Naive thymus-derived CD8-positive, alpha-beta T cell (primary cell): ENCODE measurements at places on chromosomes 7 and 10. TPM values are rescaled to one million over a fixed set of nuclear protein-coding genes. Genes with fewer than 3 reads are reported as not detected.
A peak's percentile ranks its signal among the peaks of the same experiment; 100 is the strongest.

GRCh38 chr7:147775516-147776284 lies 814.9 kb upstream of the C7orf33 start:
- no peak overlapping the region for H3K27ac ChIP-seq
- no peak for DNase-seq
- no peaks in the 10 kb centered on the region for H3K27me3 ChIP-seq
- H3K36me3 ChIP-seq, result no peaks in the 10 kb centered on the region
- no peak overlapping the region for H3K4me3 ChIP-seq
- no peaks in the 10 kb centered on the region for H3K4me1 ChIP-seq

DNA sequence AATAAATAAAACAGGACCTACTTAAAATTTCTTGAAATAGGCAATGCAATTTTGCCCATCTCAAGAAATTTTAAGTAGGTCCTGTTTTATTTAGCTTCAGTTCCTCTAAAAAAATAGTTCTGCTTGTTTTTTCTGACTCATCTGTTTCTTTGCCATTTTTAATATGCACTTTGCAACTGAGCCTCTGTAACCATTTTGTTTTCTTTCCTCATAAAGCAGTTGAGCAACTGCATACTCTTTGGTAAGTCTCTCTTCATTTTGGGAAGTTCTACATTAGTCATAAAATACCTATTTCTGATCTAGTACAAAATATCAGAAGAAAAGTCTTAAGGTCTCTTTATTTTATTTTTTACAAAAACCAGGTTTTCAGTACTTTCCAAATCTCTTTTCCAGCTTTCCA lies 18.0 kb downstream of the TAS2R40 start:
- DNase-seq, result no peak
- H3K27me3 ChIP-seq, result no peaks in the 10 kb centered on the region
- no peak overlapping the region for H3K27ac ChIP-seq
- no peak overlapping the region for H3K4me3 ChIP-seq
- no peaks in the 10 kb centered on the region for H3K36me3 ChIP-seq
- H3K4me1 ChIP-seq, result peaks cover 8% of the 10 kb centered on the region

- DNase-seq, result no peak
- no peaks in the 10 kb centered on the region for H3K27me3 ChIP-seq
- peaks cover 28% of the 10 kb centered on the region for H3K36me3 ChIP-seq
- peaks cover 2% of the 10 kb centered on the region for H3K4me1 ChIP-seq
- H3K27ac ChIP-seq, result no peak overlapping the region
- H3K4me3 ChIP-seq, result no peak overlapping the region
Measured at GRCh38 chr10:102593074-102593803, 51.0 kb upstream of the TRIM8 start.

DNA sequence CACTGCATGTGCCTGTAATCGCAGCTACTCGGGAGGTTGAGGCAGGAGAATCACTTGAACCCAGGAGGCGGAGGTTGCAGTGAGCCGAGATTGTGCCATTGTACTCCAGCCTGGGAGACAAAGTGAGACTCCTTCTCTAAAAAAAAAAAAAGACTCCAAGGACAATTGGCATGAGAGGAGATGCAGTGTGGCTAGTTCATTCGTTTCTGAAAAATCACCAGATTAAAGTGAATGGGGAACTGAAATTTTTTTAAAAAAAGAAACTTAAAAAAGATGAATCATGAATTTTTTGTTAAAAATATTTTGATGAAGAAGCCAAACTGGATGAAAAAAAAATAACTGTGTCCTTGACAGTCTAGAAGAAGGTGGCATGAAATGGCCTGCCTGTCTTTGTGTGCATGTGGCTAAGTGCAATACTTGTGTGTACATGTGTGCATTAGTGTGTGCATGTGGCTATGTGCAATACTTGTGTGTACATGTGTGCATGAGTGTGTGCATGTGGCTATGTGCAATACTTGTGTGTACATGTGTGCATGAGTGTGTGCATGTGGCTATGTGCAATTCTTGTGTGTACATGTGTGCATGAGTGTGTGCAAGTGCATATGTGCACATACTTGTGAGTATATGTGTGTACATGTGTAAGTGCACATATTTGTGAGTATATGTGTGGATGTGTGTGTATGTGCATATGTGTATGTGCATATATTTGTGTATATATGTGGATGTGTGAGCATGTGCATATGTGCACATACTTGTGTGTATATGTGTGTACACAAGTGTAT lies 391.7 kb upstream of the KLF6 start:
- H3K4me3 ChIP-seq, result no peak overlapping the region
- no peak overlapping the region for H3K27ac ChIP-seq
- H3K27me3 ChIP-seq, result peaks cover 5% of the 10 kb centered on the region
- no peak for DNase-seq
- H3K4me1 ChIP-seq, result peaks cover 7% of the 10 kb centered on the region
- peaks cover 4% of the 10 kb centered on the region for H3K36me3 ChIP-seq

The SEMA3C gene
- total RNA-seq, result not detected

- H3K4me1 ChIP-seq, result peaks cover 48% of the 10 kb centered on the region
- no peak overlapping the region for H3K4me3 ChIP-seq
- peaks cover 5% of the 10 kb centered on the region for H3K27me3 ChIP-seq
- no peak for DNase-seq
- peaks cover 11% of the 10 kb centered on the region for H3K36me3 ChIP-seq
Measured at GRCh38 chr7:39608278-39608677, 15.1 kb upstream of the RALA start.

GRCh38 chr10:7161484-7162250 lies 249.2 kb downstream of the SFMBT2 start:
- H3K4me1 ChIP-seq, result peaks cover 37% of the 10 kb centered on the region
- peaks cover 3% of the 10 kb centered on the region for H3K36me3 ChIP-seq
- no peaks in the 10 kb centered on the region for H3K27me3 ChIP-seq
- DNase-seq, result no peak
- H3K4me3 ChIP-seq, result no peak overlapping the region
- peak overlapping the region; percentile 47 for H3K27ac ChIP-seq

- DNase-seq, result no peak
- H3K27ac ChIP-seq, result no peak overlapping the region
- no peak overlapping the region for H3K4me3 ChIP-seq
- H3K27me3 ChIP-seq, result peaks cover 6% of the 10 kb centered on the region
- H3K4me1 ChIP-seq, result peaks cover 1% of the 10 kb centered on the region
- no peaks in the 10 kb centered on the region for H3K36me3 ChIP-seq
Measured at GRCh38 chr10:43082746-43083145, 5.9 kb downstream of the RET start.

DNA sequence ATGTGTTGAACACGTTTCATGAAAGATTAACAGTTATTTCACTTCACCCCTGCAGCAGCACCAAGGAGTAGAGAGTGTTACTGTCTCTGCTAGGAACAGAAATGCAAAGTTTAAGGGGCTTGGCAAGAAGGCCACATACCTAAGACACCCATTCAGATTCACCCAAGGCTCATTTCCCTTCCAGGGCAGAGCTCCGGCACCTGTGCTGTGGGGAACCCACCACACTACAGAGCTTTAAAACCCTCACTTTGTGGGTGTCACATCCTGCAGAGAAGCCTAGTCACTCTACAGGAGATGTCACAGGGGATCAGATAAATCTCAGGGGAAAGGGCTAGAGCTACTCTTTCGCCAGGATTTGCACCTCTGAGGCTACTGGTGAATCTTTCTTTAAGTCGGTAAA lies 176.1 kb upstream of the KLF6 start:
- H3K27ac ChIP-seq, result peak overlapping the region; percentile 77
- H3K4me1 ChIP-seq, result peaks cover 20% of the 10 kb centered on the region
- no peak for DNase-seq
- H3K36me3 ChIP-seq, result no peaks in the 10 kb centered on the region

The CLCN1 gene
- not detected for total RNA-seq

DNA sequence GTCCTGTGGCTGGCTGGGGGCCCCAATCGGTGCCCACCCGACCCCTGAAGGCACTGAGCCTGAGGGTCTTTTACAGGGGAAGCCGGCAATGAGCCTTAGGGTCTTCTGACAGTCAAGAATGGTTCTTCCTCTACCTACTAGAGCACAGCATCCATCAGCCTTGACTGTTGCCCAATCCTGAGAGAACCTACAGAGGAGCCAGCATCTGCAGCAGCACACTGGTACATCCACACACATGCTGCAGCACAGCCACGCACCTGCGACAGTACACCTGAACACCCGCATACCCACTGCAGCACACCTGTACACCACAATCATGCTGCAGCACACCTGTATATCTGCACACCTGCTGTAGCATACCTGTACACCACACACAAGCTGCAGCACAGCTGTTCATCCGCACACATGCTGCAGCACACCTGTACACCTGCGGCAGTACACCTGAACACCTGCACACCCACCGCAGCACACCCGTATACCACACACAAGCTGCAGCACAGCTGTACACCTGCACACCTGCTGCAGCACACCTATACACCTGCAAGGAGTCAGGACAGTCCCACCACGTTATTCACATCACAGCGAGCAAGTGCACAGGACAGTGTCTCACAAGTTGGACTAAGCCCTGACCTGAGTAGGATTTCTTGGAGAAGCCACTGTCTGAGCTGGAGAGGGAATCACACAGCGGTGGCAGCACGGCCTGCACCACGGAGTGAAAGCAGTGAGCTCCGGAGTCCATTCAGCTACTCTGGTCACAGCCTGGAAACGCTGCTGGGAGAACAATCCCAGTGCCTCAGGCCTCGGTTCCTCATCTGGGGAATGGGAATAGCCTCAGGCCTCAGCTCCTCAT lies 56.4 kb downstream of the VIPR2 start:
- no peak overlapping the region for H3K4me3 ChIP-seq
- DNase-seq, result no peak
- H3K27me3 ChIP-seq, result no peaks in the 10 kb centered on the region
- no peak overlapping the region for H3K27ac ChIP-seq
- peaks cover 3% of the 10 kb centered on the region for H3K4me1 ChIP-seq

DNA sequence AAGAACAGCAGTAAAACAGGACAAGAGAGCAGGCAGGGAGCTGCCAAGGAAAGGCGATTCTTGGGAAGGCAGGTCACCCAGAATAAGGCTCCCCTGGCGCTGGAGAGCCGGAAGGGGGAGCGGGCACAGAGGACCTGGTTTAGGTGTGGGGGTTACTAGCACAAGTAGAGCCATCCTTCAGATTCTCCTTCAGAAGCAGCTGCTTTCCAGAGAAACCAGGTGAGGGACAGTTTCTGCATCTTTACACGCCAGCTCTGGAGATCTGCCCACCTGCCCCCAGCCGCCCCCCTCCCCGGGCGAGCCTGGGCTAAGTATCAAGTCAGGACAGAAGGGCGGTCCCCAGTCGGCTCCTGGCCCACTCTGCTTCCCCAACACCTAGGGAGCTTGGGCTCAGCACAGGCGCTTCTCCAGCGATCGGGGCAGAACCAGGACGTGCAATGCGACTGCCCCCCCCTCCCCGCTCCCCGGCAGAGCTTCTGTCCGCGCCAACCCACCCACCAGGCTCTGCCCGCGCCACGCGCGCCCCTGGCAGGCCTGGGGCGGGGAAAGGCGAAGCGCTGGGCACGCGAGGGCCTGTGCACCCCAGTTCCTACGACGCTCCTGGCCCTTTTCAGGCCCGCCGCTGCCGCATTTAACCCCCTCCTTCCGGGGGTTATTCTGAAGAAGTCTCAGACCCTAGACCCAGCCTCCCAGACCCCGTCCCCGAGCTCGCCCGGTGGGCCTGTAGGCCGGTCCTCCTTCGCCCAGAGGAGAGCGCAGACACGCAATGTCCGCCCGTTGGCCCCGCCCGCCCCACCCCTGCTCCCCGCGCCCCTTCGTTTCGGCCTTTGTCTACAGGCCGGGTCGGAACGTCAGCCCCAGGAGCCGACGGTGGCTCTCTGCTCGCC lies 4.4 kb upstream of the EN2 start:
- H3K4me1 ChIP-seq, result peaks cover 43% of the 10 kb centered on the region
- no peak overlapping the region for H3K4me3 ChIP-seq
- H3K27me3 ChIP-seq, result peaks cover 40% of the 10 kb centered on the region
- no peak for DNase-seq

- no peaks in the 10 kb centered on the region for H3K36me3 ChIP-seq
- H3K4me3 ChIP-seq, result no peak overlapping the region
- no peak for DNase-seq
Measured at GRCh38 chr10:59006511-59007306, 169.7 kb upstream of the PHYHIPL start.

The FEZF1 gene
- total RNA-seq, result not detected

DNA sequence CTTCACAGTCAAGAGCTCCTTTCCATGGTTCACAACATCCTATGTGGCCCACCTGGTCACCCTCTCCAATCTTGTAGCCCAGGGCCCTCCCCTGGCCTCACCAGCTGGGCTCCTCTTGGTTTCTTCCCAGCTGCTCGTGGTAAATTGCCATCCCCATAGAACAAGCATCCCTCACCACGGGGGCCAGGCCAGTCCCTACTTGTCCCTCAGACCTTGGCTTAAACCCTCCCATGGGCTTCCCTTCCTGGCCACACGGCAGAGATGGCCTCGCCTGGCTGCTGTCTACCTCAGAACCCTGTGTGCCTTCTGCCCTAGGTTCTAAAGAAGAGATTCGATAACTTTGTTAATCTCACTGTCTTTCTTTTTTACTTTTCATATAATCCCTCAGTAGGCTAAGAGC lies 153.3 kb upstream of the TCERG1L start:
- H3K4me3 ChIP-seq, result no peak overlapping the region
- H3K4me1 ChIP-seq, result no peaks in the 10 kb centered on the region
- DNase-seq, result no peak
- no peaks in the 10 kb centered on the region for H3K36me3 ChIP-seq
- H3K27me3 ChIP-seq, result peaks cover 20% of the 10 kb centered on the region
- no peak overlapping the region for H3K27ac ChIP-seq

DNA sequence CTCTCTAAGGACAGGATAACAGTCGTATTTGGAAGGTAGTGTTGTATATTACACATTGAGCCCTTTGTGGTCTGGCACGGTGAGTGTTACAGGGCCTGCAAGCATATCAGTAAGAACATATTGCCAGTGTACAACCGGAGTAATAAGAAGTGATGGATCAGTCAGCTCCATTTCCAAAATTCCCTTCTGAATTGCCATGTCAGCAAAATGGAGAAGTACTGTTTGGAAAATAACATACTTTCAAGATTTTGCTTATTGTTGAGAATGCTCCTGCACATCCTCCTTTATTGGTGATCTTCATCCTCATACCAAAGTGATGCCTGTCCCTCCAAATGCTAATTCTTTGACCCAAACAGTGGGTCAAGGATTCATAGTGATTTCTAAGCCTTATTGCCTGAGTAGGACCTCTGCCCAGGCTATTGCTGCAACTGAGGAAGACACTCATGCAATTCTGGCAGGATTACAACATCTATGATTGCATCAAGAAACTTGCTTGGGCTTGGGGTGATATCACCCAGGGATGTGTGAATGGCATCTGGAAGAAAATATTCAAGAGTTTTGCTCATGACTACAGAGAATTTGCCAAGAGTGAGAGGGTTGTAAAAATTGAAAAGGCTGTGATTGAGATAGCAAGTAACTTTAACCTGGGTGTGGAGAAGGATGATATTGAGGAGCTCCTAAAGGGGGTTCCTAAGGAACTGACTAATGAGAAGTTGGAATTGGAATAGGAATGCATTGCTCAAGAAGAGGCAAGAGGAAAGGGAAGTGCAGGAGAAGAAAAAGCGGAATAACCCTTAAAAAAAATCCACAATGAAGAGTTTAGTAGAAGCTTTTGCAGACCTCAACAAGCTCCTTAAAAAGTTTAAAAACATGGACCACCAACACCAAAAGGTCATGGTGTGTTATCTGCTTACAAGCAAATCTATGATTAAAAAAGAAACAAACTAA lies 452.2 kb upstream of the SORCS1 start:
- H3K4me1 ChIP-seq, result no peaks in the 10 kb centered on the region
- H3K4me3 ChIP-seq, result no peak overlapping the region
- no peak for DNase-seq
- H3K36me3 ChIP-seq, result no peaks in the 10 kb centered on the region
- H3K27ac ChIP-seq, result no peak overlapping the region

GRCh38 chr10:76124280-76124679 lies 692.9 kb downstream of the LRMDA start:
- no peak overlapping the region for H3K4me3 ChIP-seq
- peaks cover 4% of the 10 kb centered on the region for H3K27me3 ChIP-seq
- no peak overlapping the region for H3K27ac ChIP-seq
- no peak for DNase-seq
- H3K36me3 ChIP-seq, result no peaks in the 10 kb centered on the region
- H3K4me1 ChIP-seq, result no peaks in the 10 kb centered on the region

The CALML5 gene
- not detected for total RNA-seq
